ACHN (cell line): ENCODE measurements at places on chromosomes 3 and 15.

- DNase-seq = no peak
These were observed 53.3 kb upstream of the FOXB1 start for GRCh38 chr15:59950603-59951388.

- DNase-seq = no peak
These were observed 567.9 kb downstream of the GOLGA6L6 start for GRCh38 chr15:19973718-19974117.

DNA sequence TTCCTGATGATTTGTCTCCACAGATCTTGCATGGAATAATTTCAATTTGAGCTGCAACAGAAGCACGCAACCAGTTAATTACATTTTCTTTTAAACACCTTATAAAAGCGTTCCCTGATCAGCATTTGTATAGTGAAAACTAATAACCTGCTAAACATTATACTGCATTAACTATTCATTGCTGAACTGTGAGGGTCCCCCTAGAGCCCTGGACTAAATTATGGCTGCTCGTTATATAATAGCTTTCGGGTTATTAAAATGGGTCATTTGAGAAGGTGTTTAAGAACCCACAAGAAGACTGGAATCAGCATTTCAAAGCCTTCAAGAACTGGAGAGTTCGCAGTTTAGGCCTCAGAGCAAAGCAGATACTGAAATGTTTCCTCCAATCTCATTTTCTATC is 52.9 kb upstream of the ICE2 start:
- DNase-seq = no peak

- no peak for DNase-seq
These were observed 95.8 kb upstream of the KLF13 start for GRCh38 chr15:31230630-31231485.

DNA sequence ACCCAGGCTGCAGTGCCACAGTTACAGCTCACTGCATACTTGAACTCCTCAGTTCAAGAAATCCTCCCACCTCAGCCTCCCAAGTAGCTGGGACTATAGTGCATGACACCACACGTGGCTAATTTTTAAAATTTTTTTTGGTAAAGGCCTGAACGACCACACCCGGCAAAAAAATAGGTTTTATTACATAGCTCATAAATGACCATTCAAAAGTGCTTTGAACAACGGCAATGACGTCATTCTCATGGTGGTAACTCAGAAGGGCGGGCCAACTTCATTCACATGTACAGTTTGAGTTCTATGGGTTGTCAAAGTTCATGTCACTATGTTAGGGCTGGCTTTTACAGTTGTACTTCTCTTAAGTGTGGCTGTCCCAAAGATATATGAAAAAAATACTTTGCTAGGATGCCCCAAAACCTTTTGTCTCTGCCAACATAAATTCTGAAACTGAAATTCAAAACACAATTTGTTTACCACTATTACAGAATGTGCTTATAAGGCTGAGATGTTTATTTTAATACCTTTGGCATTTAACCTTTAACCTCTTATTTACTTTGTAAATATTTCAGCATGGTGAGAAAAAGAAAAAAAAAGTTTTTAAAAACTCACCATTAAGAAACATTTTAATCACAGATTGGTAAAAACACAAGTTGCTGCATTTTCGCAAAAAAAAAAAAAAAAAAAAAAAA is 6.2 kb downstream of the MYO1E start:
- DNase-seq = no peak

DNA sequence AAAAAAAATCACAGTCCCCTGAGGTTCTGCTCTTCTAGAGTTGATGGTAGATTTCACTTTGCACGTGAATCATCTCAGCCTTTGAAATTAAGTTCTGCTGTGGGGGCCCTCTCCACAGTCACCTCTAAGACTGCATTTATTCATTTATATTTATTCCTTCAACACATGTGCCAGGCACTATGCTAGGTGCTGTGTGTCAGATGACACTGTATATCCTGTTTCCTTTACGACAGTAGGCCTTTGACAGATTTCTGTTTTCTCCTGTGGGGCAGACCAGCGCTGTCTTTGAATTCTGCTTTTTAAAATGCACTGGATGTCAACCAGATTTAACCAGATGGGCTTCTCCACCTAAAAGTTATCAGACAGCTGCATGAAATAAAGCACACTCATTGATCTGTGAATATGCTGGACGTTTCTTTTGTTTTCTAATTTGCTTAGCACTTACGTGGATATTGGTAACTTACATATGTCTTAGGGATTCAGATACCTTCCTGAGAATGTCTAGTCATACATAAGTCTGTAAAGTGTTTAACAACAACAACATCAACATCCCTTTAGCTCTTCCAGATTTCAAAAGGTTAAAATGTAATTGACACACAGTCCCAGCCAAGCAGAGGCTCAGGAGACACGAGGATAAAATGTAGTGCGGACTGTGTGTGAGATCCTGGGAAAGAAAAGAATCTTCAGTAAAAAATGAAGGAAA is 525.5 kb upstream of the MCTP2 start:
- no peak for DNase-seq

DNA sequence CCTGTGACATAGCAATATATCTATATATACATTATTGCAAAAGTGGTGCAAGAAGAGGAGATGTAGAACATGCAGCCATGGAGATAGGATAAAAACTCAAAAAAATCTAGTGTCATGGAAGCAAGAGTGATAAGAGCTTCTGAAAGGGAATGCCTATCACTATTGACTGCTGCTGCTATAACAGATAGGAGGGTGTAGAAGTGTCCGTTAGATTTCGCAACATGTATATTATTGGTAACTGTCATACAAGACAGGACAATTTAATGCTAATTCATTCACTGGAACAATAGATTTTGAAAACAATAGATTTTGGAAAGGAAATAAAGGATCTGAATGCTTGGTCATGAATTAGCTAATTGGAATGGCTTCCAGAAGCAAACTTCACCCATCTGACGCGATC is 224.5 kb downstream of the ZNF385D start:
- no peak for DNase-seq

- no peak for DNase-seq
These were observed 140.8 kb downstream of the TP63 start for GRCh38 chr3:189771842-189772450.

- no peak for DNase-seq
These were observed 1.1 kb downstream of the WDR72 start for GRCh38 chr15:53758412-53758811.

GRCh38 chr15:41408234-41408641 is 5.9 kb upstream of the NDUFAF1 start:
- DNase-seq = no peak

- no peak for DNase-seq
These were observed 503.9 kb downstream of the MAGI1 start for GRCh38 chr3:65534805-65535204.

- no peak for DNase-seq
These were observed 155.6 kb downstream of the NECTIN3 start for GRCh38 chr3:111227216-111227615.

- no peak for DNase-seq
These were observed 25.6 kb upstream of the ARL8B start for GRCh38 chr3:5096336-5097008.

DNA sequence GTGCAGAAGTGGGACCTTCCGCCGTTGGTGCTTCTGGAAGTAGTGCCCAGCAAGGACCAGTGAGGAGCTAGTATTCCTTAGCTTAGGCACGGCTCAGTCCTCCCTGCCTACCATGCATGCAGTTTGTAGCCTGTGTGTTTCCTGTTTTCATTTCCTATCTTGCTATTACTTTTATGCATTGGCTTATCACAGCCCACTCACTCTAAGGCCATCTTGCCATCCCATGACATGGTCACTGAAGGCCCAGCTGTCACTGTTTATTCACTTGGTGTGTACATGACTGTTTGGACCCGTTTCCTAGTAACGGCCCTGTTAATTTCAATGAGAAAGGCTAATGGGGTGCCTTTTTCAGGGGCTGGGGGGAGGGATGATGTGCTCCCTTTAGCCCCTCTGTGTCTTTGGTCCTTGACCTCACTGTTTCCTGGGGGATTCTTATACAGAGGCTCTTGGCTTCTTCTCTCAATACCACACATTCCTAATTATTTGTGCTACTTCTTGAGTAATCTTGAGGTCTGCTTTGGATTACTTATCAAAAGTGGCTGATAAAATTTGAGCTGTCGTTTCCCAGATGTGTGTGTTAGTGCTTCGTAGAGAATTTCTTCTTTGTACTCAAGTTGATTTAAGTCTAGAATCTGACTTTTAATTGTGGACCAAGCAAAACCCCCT is 24.5 kb upstream of the TRAK1 start:
- DNase-seq = no peak

- no peak for DNase-seq
These were observed 315.2 kb downstream of the UACA start for GRCh38 chr15:70447928-70448698.

GRCh38 chr3:31092748-31093589 is 198.5 kb upstream of the GADL1 start:
- DNase-seq = peak; percentile 19

GRCh38 chr3:116048991-116049390 is 396.3 kb downstream of the LSAMP start:
- DNase-seq = no peak

DNA sequence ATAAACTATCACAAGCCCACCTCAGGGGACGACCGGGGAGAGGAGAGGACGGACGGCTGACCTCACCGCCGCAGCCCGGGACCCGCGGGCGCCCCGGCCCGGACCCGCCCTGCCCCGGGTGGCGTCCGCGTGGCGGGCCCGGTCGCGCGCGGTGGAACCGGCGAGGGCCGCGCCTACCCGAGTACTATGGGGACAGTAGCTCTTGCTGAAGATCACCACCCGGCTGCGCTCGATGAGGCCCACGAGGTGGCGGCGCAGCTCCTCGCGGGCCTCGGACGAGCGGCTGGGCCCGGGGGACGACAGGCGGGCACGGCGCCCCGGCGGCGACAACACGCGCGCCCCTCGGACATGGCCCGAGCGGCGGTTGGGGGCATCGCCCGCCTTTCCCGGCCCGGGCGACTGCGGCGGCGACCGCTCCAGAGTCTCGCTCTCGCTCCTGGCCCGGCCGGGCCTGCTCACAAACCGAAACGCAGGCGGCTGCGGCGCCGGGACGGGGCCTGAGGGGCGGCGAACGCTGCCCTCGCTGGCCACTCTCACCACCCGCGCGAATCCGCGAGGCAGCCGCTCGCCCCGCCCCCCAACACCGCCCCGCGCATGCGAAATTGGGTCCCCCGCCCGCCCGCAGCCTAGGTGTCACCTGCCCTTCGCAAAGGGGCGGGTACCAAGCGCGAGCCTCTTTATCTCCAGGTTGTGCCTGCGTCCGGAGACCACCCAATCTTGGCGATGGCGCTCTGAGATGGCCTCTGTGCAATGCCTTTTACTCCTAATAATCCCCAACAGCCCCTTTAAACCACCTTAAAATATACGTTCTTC is at the start of gene TXNRD3:
Gene TXNRD3, minus strand, starts transcription at position 554 of the 813 bp plus-strand sequence.
- DNase-seq = peak; percentile 74

GRCh38 chr15:88610701-88611231 is 10.4 kb upstream of the AEN start:
- peak; percentile 35 for DNase-seq

DNA sequence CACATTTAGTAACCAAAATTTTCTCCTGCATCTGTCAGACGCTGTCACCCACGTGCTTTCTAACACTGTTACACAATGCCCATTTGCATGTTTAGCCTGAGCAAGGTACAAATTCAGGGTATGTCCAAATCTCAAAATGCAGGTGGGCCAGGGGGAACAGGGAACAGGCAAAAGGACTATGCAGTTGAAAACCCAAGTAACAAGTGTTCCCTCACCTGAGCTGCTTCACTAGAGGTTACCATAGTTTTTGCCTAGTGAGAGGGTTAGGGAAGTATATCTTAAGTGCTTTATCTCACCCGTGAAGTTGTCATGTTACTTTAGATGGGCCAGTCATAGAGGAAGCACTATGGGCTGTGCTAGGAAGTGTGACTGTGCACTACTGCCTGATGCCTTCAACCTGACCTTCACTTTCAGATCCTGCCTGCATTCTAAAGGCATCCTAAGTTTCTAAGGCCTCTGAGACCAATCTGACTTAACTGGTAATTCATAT is 6.0 kb upstream of the TMEM87A start:
- no peak for DNase-seq

DNA sequence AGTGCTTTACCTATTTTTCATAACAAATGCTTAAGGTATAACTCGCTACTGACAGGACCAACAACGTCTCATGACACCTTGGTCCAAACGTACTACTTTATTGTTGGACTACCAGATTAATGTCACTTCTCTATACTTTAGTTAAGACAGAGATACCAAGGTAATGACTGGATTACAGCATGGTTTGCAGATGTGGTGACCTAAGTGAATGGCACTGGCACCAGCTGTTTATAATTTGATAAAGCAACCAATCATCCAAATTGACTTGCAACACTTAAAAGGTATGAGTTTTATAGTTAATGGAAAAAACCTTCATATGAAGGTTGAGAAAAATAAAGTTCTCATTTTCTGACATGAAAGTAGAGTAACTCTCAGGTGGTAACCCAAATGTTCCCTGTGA is 209.0 kb downstream of the NEK10 start:
- no peak for DNase-seq

DNA sequence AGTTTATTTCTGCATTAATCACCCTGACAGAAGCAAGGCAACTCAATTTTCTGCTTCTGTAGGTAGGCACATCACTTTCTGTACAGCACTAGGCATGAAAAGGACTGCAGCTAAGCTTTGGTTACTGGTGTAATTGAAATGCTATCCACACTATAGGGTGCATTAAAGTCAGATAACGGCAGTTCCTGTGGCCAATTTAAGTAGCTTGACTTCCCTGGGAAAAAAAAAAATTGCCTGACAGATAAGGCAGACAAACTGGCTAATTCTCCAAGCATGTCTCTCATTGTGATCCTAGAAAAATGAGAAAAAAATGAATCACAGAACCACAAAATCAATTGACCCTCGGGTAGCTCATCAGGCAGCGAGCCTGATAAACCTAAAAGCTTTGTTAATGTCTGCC is 151.4 kb downstream of the MEIS2 start:
- no peak for DNase-seq

- no peak for DNase-seq
These were observed 10.0 kb downstream of the IQSEC1 start for GRCh38 chr3:13063225-13063624.

- DNase-seq = no peak
These were observed 239.7 kb upstream of the BHLHE40 start for GRCh38 chr3:4739289-4740236.

DNA sequence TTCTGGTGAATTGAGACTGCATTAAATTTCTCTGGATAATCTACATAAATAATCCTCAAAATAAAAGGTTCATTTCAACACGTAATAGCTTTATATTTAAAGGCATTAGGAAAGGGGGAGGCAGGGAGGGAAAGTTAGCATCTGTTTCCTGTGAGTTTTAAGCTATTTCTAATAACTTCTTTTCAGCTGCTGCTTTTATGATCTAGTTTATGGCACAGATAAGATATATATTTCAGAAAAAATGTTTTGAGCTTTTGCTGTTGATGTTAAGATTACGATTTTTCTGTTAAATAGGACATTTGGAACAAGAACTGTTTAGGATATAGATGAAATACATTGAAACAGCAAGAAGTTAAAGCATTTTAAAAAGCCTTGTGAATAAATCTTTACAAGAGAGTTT is 30.0 kb downstream of the UBE2E1 start:
- no peak for DNase-seq
